ENCODE measurements at places on chromosomes 1 and 21.

GRCh38 chr1:246677842-246678241 lies 46.4 kb upstream of the SCCPDH start:
- no peak for DNase-seq

- DNase-seq, result no peak
Measured at GRCh38 chr1:65538664-65539063, 118.2 kb downstream of the LEPR start.

DNA sequence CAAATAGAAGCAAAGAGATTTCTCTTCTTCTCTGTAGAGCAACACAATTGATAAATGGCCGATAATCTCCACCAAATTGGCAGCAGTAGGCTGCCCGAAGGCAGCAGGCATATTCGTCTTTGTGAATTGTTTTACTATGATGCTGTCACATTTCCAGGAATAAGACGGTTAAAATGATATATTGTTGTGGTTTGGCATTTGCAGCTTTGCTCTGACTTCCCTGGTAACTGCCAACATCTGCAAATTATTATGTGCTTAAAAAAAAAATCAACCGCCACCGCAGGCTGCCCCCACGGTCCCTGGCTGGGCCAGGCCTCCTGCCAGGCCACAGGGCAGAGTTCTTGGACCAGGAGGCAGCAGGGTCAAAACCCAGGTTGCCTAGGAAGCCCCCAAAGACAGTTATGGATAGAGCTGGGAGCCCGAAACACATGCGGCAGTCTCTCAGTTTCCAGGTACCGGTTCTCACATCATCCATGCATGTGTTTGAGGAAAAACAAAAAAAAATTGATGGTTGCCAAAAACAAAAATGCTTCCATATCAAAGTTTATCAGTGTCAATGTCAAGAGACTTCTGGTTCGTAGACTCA lies 179.3 kb downstream of the ETS2 start:
- no peak for DNase-seq

GRCh38 chr1:172141341-172141881 lies 279.1 kb upstream of the C1orf105 start:
- DNase-seq, result no peak

GRCh38 chr1:209884665-209885117 lies 53.3 kb upstream of the SYT14 start:
- DNase-seq, result no peak

DNA sequence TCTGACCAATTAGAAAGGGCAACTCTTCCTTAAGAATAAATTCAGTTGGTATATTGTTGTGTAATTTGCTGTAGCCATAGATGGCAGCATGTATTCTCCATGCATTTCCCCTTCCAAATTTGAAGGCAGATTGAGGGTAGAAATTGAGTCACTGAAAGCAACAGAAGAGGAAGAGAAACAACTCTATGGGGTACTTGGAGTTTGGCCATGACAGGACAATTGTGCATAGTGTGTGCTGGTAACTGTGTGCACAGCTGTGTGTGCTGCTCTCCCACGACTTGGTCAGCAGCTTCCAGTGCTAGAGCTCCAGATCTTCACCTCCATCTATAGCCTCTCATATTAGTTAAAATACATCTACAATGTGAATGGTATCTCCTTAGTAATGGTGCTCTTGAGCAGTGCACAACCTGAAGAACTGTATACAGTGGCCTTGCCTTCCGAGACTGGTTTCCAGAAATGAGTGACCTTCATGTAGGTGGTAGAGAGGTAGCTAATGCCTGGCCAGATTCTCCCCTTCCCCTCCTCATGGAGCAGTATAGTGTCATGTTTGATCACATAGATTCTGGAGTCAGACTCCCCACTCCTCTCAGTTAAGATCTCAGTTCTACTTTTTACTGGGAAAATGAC lies 882 bp upstream of the FCAMR start:
- no peak for DNase-seq

DNA sequence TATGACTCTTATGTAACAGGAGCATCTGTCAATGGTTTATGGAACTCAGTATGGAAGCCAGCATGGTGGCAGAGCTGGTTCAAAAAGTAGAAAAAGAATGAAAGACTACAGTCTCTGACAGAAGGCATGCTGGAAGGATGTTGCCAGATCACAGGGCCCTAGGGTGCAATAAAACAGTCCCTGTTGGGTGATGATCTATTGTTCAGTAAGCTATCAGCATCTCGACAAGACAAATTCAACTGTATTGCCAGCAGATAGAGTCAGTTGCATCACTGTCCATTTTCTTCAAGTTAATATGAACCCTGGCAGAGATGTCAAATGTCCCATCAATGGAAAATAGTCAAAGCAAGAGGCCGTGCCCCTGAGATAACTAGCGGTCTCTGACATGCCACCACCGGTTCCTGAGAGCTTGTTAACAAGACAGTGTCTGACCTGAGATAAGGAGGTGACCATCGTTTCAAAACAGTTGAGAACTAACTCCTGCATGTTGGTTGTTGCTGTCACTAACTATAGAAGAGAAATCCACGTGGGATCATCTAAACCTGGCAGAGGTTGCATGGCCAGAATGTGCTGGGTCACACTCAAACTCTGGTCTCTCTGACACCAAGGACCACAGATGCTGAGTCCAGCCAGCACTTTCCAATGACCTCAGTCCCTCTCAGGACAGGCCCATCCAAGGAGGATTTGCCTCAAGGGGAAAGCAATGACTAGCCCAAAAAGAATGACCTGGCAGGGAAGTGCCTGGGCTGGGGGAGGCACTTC lies 125.9 kb downstream of the RIPK4 start:
- DNase-seq, result no peak

- DNase-seq, result no peak
Measured at GRCh38 chr21:14875186-14875585, 189.6 kb downstream of the NRIP1 start.

DNA sequence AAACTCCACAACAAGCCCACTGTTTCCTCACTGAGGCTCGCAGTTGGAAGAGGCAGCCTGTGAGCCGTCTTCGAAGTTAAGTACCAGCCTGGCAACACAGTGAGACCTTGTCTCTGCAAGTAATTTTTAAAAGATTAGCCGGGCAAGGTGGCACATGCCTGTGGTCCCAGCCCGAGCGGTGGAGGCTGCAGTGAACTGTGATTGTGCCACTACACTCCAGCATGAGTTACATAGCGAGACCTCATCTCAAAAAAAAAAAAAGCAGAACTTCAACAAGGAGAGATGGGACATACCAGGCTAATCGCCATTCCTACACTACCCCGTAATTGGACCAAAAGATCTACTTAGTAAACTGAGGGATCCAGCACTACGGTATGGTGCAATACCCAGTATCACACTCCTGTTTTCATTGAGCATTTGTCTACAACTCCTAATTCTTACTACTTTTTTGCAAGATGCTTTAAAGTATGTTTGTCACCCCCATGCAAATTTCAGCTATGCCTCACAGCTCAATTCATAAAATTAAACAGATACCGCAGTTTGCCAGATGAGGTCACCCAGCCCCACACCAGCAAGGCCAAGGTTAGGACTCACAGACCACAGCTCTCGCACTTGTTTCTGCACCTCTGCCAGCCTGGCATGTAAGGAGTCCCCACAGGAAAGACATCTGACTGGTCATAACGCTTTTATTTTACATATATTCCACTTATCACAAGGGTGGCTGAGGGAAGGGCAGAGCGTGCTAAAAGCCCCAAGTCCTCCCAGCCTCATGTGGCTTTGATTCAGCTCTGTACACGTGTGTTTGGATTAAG lies 21.0 kb downstream of the SDE2 start:
- DNase-seq, result peak; percentile 41

DNA sequence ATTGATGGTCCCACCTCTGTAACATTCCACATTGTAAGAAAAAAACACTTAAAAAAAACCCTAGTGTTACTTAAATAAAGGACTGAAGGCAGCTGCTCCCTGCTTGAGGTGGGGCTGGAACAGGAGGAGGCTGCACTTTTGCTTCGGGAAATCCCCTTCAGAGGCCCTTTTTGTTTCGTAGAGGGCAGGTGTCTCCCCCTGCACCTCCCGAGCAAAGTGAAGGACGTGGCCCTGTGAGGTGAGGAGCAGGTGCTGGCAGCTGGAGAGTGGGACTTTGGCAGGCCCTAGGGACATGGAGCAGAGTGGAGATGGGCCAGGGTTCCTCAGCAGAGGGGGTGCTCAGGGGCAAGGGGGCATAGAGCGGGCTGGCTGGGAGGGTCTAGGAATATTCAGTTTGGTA lies 33.4 kb upstream of the WNT4 start:
- no peak for DNase-seq

DNA sequence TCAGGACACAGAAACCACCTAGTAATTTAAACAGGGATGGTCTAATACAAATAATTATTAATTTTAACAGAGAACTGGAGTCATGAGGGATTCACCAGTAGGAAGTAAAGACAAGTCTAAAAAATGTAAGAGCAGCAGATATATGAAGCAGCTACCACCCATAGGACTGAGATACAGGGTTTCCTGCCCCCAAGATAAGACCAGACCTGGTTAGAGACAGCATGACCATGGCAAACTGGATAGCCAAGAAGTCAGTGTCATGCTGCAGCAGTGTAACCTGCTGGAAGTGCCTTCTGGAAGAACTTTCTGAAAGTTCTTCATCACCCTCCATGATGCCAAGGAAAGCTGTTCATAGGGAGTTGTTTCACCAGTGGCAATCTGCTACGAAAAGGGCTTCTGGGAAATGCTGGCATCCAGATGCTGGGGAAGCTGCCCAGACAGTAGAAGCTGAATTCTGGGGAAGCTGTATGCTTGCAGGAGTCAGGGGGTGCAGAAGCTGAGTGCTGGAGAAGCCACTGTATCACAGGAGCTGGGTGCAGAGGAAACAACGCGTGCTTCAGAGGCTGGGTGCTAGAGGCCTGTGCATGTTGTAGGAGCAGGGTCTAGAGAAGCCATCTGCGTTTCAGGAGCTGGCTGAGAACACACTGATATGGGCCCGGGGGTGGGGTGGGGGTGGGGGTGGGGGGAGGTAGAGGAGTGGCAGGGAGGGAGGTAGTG lies 356.4 kb downstream of the DISC1 start:
- no peak for DNase-seq

- DNase-seq, result no peak
Measured at GRCh38 chr1:244044423-244044822, 6.7 kb upstream of the ZBTB18 start.

- DNase-seq, result no peak
Measured at GRCh38 chr1:94636100-94636499, 94.5 kb upstream of the F3 start.

DNA sequence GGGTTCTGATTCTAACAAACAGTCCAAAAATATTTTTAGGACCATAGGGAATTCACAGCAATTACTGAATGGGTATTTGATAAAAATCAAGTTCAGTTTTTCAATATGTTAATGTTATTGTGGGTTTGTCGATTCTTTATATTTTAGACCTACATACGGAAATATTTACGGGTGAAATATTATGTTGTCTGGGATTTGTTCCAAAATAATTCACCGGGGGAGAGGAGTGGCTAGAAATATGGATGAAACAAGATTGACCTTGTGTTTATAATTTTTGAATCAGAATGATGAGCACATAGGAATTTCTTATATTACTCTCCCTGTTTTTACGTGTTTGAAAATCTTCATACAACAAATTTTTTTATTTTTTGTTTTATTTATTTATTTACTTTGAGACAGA lies 56.7 kb upstream of the USP1 start:
- DNase-seq, result no peak

- no peak for DNase-seq
Measured at GRCh38 chr1:26790551-26790953, 2.8 kb downstream of the PIGV start.

- DNase-seq, result no peak
Measured at GRCh38 chr1:24294228-24294672, 24.9 kb upstream of the GRHL3 start.

DNA sequence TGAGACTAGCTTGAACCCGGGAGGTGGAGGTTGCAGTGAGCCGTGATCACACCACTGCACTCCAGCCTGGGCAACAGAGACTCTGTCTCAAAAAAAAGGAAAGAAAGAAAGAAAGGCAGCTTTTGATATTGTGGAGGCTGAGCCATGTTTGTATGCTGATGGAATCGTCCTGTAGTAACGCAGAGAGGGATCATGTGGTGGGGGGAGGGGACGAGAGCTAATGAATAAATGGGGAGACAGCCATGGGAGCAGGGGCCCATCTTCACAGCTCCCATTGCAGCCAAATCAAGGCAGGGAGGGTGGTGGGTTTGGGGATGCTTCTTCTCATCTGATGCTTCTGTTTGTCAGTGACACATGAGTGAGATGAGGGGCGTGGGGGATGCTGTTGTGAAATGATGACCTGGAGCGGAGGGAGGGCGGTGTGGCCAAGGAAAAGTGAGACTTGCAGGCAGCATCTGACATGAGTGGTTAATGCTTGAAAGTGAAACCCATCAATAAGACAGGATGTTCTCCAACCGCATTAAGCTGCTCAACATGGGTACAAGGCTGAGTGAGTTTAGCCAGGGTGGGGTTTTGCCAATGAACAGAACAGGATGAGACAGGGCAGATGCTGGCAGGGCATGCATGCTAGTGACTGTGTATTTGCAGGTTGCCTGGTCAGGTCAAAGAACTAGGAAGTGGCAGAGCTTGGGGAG lies 16.7 kb downstream of the SPATA21 start:
- DNase-seq, result peak; percentile 39

DNA sequence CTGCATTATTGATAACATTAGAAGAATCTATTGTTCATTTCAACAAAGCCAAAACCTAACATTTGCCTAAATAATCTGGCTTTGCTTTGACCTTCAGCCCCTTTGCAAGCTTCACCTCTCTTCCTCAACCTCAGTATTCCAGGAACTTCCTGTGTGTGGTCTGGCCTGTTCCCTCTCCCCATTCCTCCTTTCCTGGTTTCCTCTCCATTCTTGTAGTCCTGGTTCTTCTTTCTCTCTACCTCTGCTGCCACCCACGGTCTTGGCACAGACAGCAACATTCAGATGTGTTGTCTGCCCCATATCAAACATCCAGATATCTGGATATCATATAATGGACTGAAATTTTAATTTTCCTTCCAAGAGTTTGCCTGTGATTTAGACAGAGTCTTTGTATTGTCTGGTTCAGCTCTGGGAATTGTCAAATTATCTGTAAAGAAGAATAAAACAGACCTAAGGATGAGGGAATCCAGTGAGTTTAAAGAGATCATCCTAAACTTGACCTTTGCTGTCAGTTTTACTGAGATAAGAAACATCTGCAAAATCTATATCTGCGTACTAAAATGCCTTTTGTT lies 148.1 kb upstream of the KCTD3 start:
- DNase-seq, result no peak

DNA sequence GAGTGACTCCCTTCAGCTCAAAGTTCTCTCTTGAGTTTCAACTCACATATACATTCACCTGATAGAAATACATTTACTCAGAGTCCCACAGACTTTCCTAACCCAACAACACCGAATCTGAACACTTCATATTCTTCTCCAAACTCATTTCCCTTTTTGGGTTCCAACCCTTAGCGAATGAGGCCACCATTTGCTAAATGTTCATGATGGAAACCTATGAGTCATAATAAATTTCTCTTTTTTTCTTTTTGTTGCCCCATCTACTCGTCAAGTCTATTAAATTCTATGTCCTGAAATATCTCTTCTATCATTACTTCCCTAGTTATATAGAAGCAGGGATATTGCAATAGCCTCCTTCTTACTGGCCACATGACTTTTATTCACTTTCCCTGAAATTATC lies 100.1 kb downstream of the HLX start:
- no peak for DNase-seq

- no peak for DNase-seq
Measured at GRCh38 chr1:231926340-231926739, 299.8 kb downstream of the DISC1 start.
